Glutamatergic neuron (in vitro differentiated cells): ENCODE measurements at places on chromosomes 6 and 20. TPM values are rescaled to one million over a fixed set of nuclear protein-coding genes. Genes with fewer than 3 reads are reported as not detected.
A peak's percentile ranks its signal among the peaks of the same experiment; 100 is the strongest.

Gene ADGRF1
- not detected for total RNA-seq

Gene DNAH8
- total RNA-seq, result not detected

Gene TRMT11
- total RNA-seq, result 27.7 TPM

Gene SPDEF
- not detected for total RNA-seq

Gene SLC16A10
- 4.1 TPM for total RNA-seq

Gene TGM3
- not detected for total RNA-seq

Gene GCNT2
- total RNA-seq, result 13.2 TPM

Gene CCR6
- total RNA-seq, result not detected

Gene KHDC1
- total RNA-seq, result 5.8 TPM

Gene NEDD9
- total RNA-seq, result 0.71 TPM

GRCh38 chr20:19893356-19893755 is 123.8 kb upstream of the NAA20 start:
- H3K4me3 ChIP-seq, result no peak overlapping the region
- H3K27ac ChIP-seq, result no peak overlapping the region
- no peak for DNase-seq

DNA sequence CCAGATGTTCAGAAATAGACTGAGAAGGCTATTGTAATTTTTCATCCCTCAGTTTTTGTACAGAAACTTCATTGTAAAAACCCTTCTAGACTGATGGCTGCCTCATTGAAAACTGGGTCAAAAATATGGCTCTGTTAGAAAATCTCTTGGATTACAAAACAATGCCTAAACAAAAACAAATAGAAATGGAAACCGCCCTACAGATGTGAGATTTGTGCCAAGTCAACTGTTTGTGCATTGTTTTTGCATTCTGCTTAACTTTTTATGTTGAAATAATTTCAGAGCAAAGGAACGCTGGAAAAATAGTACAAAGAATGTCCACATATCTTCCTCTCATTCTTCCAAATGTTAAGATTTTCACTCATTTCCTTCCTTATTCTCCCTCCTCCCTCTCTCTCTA is 425.1 kb downstream of the FOXA2 start:
- no peaks in the 10 kb centered on the region for H3K36me3 ChIP-seq
- no peak for DNase-seq
- no peaks in the 10 kb centered on the region for H3K4me1 ChIP-seq
- H3K27ac ChIP-seq, result no peak overlapping the region

- H3K4me3 ChIP-seq, result no peak overlapping the region
- H3K27ac ChIP-seq, result no peak overlapping the region
- H3K27me3 ChIP-seq, result no peaks in the 10 kb centered on the region
- peaks cover 9% of the 10 kb centered on the region for H3K36me3 ChIP-seq
Observed at GRCh38 chr6:151904631-151905030, 97.1 kb downstream of the ESR1 start.

DNA sequence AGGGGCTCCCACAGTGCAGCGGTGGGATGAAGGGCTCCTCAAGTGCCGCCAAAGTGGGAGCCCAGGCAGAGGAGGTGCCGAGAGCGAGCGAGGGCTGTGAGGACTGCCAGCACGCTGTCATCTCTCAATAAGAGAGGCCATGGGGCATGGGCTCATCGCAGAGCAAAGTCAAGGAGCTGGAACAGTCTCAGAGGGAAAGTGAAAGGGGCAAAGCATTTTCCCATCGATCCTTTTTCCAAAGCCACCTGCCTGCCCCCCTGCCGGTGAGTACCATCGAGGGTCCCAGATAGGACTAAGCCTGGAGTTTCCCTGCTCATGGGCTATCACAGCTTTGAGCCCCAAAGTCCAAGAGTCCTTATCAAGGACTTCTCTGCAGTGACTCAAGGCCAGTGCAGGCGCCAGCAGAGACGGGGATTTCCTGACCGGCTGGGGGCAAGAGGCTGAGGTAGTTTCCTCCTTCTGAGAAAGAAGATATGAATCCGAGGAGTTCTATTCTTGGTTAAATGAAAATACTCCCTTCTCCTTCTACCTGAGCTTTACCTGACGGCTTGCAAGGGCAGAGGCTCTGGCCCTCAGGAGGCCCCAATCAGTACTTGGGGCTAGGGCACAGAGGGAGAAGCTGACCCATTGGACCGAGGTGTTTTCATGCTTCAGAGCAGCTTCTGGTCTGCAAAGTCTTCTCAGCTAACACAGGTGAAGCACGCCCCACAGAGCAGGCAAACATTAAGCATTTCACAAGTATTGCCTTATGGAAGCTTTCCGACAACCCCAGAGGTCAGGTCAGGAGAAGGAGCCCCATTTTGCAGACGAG is 22.6 kb downstream of the ETV7 start:
- H3K27me3 ChIP-seq, result no peaks in the 10 kb centered on the region
- H3K27ac ChIP-seq, result no peak overlapping the region
- no peaks in the 10 kb centered on the region for H3K36me3 ChIP-seq
- no peak overlapping the region for H3K4me3 ChIP-seq
- DNase-seq, result no peak

GRCh38 chr20:40325006-40325568 is 363.9 kb downstream of the MAFB start:
- H3K27ac ChIP-seq, result no peak overlapping the region
- no peak for DNase-seq
- no peak overlapping the region for H3K4me3 ChIP-seq
- H3K27me3 ChIP-seq, result peaks cover 2% of the 10 kb centered on the region
- H3K36me3 ChIP-seq, result no peaks in the 10 kb centered on the region

DNA sequence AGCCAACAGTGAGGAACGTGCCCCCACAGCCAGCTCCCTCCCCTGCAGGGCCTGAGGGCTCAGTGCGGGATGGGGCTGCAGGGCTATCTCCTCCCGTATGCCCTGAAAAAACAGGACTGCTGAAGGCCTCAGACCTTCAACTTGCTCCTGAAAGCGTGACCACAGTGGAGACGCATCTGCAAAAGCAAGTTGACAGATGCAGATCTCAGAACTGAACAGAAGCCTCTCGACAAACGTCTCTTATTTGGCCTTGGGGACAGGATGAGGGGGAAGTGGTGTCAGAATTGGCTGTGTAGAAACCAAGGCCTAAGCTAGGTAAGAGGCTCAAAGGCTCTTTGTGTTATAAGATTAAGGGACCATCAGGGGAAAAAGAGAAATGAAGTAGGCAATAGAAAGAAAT is 120.7 kb upstream of the SLC22A23 start:
- H3K4me3 ChIP-seq, result peak overlapping the region; percentile 39
- H3K4me1 ChIP-seq, result peaks cover 40% of the 10 kb centered on the region
- no peak for DNase-seq
- no peaks in the 10 kb centered on the region for H3K36me3 ChIP-seq
- peak overlapping the region; percentile 88 for H3K27ac ChIP-seq

GRCh38 chr20:4722993-4723392 is 1.3 kb downstream of the PRND start:
- DNase-seq, result no peak
- H3K36me3 ChIP-seq, result no peaks in the 10 kb centered on the region
- no peak overlapping the region for H3K4me3 ChIP-seq
- peaks cover 3% of the 10 kb centered on the region for H3K27me3 ChIP-seq
- H3K4me1 ChIP-seq, result no peaks in the 10 kb centered on the region
- no peak overlapping the region for H3K27ac ChIP-seq

GRCh38 chr6:36673882-36674281 is 4.6 kb upstream of the CDKN1A start:
- H3K27me3 ChIP-seq, result peaks cover 4% of the 10 kb centered on the region
- H3K4me3 ChIP-seq, result peak overlapping the region; percentile 25
- no peak overlapping the region for H3K27ac ChIP-seq
- DNase-seq, result no peak
- H3K36me3 ChIP-seq, result no peaks in the 10 kb centered on the region

DNA sequence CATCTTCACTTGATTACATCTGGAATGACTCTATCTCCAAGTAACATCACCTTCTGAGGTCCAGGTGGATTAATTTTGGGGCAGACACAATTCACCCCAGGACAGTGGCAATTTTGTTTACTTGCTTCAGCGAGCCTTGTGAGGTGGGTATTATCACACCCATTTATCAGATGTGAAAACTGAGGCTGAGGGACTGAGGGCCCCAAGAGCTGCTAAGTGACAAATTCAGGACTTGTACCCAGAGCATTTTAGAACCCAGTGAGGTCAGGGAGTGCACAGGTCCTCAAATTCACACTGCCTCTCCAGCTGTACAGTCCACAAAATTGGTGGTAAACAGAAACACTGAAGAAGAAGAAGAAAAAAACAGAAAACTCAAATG is 125.2 kb upstream of the PMEPA1 start:
- H3K27ac ChIP-seq, result peak overlapping the region; percentile 73
- DNase-seq, result no peak
- peaks cover 36% of the 10 kb centered on the region for H3K4me1 ChIP-seq
- peak overlapping the region; percentile 55 for H3K4me3 ChIP-seq
- H3K36me3 ChIP-seq, result no peaks in the 10 kb centered on the region

DNA sequence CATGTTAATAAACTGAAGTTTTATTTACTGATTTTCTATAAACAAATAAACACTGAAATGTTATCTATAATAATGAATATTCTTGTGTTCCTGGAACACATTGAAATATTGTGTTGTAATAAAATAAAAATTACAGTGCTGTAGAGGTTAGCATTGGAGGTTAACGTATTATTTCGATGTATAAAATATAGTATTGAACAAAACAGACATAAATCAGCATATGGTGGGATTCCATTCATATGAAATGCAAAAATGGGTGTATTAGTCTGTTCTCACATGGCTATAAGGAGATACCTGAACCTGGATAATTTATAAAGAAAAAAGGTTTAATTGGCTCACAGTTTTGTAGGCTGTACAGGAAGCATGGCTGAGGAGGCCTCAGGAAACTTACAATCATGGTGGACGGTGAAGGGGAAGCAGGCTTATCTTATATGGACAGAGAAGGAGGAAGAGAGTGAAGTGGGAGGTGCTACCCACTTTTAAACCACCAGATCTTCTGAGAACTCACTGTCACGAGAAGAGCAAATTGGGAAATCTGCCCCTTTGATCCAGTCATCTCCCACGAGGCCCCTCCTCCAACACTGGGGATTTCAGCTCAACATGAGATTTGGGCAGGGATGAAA is 24.6 kb upstream of the BMP6 start:
- no peak overlapping the region for H3K4me3 ChIP-seq
- no peaks in the 10 kb centered on the region for H3K36me3 ChIP-seq
- DNase-seq, result no peak
- no peaks in the 10 kb centered on the region for H3K27me3 ChIP-seq
- H3K27ac ChIP-seq, result no peak overlapping the region

- no peak overlapping the region for H3K27ac ChIP-seq
- no peaks in the 10 kb centered on the region for H3K36me3 ChIP-seq
- H3K27me3 ChIP-seq, result no peaks in the 10 kb centered on the region
- no peak overlapping the region for H3K4me3 ChIP-seq
Observed at GRCh38 chr6:63649847-63650265, 14.3 kb downstream of the PHF3 start.

GRCh38 chr6:157867981-157868380 is 44.9 kb downstream of the SNX9 start:
- H3K4me3 ChIP-seq, result peak overlapping the region; percentile 27
- DNase-seq, result no peak
- H3K4me1 ChIP-seq, result peaks cover 21% of the 10 kb centered on the region
- H3K27ac ChIP-seq, result peak overlapping the region; percentile 72

DNA sequence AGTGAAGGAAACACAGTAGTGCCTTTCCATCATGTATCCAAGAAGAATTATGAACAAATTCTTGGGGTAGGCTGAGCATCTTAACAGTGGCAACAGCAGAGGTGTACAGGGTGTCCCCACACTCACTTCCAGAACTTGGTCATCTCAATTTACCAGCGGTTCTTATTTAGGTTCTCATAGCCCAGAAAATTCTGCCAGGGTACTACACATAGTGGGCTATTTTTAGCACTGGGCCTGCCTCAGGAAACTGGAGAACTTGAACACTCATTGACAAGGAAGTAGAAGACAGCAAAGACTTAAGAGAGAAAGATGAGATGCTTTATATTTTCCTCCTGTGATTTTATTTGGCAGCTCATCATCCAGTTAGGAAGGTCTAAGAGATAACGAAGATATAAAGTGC is 71.8 kb upstream of the PHIP start:
- H3K4me3 ChIP-seq, result no peak overlapping the region
- H3K27ac ChIP-seq, result no peak overlapping the region
- H3K36me3 ChIP-seq, result no peaks in the 10 kb centered on the region
- H3K4me1 ChIP-seq, result peaks cover 4% of the 10 kb centered on the region
- H3K27me3 ChIP-seq, result no peaks in the 10 kb centered on the region

DNA sequence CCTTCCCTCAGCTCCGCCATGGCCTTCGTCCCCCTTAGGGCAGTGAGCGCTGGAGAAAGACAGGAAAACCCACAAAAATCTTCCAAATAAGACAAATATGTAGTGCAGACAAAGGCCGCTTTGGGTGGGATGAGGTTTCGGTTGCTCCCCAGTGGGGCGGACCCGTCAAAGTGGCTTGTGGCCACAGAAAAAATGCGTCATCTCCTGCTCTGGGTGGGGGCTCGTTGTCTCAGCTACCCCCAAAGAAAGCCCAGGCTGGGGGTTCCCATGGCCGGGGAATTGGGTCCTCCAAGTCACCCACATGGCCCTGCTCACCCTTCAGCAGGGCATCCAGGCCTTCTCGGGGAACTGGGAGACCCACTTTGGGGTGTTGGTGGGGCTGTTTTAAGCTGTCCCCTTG is 21.9 kb upstream of the SCUBE3 start:
- DNase-seq, result no peak
- peaks cover 8% of the 10 kb centered on the region for H3K27me3 ChIP-seq
- H3K36me3 ChIP-seq, result no peaks in the 10 kb centered on the region

DNA sequence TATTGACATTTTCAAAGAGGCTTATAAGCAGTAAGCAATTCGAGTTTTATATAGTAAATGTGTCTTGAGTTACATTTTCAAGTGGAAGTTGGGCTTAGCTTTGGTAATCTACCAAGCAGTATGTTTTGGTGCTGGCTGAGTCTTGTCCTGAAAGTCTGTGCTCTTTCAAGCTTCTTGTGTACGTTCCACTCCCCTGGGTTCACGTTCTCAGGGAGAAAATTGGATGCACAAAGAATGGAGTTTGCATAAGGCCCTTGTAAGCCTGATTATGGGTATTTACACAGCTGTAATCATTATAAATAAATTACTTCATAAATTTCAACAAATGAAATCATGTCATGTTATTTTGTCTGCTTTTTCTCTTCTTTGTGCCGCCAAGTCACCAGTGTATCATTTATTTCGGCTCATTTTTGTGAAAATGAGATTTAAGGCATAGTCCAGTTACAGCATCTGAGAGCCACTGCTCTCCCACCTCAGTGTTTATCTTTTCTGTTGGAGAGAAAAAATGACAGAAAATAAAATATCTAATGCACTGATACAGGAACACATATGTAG is 262.5 kb downstream of the BTBD3 start:
- H3K36me3 ChIP-seq, result no peaks in the 10 kb centered on the region
- no peak overlapping the region for H3K4me3 ChIP-seq
- H3K27ac ChIP-seq, result no peak overlapping the region

DNA sequence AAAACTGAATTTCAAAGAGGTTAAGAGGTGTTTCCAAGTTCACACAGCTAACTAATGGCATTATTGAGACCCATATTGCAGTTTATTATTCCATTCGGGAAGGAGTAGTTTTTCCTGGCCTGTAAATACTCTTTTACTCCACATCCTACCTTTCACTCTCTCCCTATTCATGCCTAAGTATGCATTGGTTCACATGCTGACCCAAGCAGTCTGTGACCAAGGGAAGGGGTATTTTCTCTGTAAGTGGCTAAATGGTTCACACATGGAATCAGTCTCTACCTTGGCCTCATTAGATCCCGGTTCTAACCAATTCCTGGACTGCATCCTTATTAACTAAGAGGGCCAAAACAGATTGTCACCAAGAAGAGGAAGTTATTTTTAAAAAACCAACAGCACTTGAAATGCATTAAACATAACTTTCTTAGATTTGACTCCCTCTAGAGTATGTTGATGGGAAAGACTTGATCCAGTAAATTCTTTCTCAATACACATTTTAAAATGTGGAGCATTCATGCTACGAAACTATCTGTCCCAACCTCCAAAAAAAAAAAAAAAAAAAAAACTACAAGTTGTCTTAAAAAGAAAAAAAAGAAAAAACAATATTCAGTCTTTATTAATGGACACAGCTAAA is 17.8 kb upstream of the RSPO3 start:
- no peaks in the 10 kb centered on the region for H3K4me1 ChIP-seq
- H3K27me3 ChIP-seq, result no peaks in the 10 kb centered on the region
- H3K36me3 ChIP-seq, result no peaks in the 10 kb centered on the region
- no peak for DNase-seq
